ENCODE measurements at places on chromosomes 2 and 18.

GRCh38 chr2:202022755-202023154, 10.9 kb upstream of the FZD7 start:
- DNase-seq: no peak

- DNase-seq: no peak
Measured at GRCh38 chr2:216320852-216321251, 51.4 kb downstream of the MARCHF4 start.

- no peak for DNase-seq
Measured at GRCh38 chr2:224764565-224765236, 48.5 kb upstream of the CCDC195 start.

- DNase-seq: no peak
Measured at GRCh38 chr2:233882353-233882752, 14.2 kb upstream of the MSL3B start.

DNA sequence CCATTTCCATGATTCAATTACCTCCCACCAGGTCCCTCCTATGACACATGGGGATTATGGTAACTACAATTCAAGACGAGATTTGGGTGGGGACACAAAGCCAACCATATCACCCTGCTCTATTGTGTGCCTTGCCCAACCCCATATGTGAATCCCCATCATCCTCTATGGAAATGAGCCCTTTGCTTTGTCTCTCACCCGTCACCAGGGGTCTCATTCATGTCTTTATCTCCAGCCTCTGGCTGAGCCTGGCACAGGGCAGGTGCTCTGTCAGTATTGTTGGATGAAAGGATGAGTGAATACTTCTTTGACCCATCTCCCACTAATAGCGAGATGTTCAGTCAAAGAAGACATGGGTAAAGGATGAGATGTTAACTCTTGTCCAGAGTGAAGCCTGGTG, 116.6 kb upstream of the LGALSL start:
- DNase-seq: no peak

- DNase-seq: peak; percentile 38
Measured at GRCh38 chr18:78984941-78985784, 5.5 kb downstream of the SALL3 start.

GRCh38 chr2:134436706-134437105, 182.8 kb downstream of the MGAT5 start:
- DNase-seq: peak; percentile 60
